T47D (cell line): ENCODE measurements at places on chromosomes 12 and 14.
A peak's percentile ranks its signal among the peaks of the same experiment; 100 is the strongest.

GRCh38 chr12:9273276-9273675 lies 65.1 kb upstream of the PZP start:
- no peak for DNase-seq

DNA sequence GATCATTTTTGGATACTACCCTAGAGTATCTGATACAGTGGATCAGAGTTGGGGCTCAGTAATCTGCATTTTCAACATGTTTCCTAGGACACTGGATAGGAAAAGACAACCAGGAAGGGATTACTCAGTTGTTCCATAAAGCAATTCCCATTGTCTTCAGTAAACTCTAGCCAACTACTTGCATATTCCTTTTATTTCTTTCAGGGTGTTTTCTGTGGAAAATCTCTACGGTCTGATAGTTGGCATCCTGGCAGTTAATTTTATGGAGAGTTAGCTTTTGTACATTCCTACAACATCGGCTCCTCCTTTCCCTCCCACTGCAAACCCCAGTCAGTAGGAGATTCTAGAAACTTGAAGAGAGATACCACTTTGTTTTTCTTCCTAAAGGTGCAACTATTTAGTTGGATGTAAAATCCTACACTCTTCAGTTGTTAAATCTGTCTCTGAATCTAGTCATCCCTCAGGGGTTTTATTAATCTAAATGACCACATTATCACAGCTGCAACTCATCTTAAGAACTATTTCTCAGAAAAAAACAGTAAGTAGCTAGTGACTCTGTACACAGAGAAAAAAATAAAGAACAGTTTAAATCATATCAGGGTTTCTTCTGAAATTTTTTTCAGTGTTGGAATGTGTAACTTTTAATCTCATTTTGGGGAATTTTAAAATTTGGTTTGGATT lies 103.9 kb downstream of the PDE3A start:
- DNase-seq: no peak

DNA sequence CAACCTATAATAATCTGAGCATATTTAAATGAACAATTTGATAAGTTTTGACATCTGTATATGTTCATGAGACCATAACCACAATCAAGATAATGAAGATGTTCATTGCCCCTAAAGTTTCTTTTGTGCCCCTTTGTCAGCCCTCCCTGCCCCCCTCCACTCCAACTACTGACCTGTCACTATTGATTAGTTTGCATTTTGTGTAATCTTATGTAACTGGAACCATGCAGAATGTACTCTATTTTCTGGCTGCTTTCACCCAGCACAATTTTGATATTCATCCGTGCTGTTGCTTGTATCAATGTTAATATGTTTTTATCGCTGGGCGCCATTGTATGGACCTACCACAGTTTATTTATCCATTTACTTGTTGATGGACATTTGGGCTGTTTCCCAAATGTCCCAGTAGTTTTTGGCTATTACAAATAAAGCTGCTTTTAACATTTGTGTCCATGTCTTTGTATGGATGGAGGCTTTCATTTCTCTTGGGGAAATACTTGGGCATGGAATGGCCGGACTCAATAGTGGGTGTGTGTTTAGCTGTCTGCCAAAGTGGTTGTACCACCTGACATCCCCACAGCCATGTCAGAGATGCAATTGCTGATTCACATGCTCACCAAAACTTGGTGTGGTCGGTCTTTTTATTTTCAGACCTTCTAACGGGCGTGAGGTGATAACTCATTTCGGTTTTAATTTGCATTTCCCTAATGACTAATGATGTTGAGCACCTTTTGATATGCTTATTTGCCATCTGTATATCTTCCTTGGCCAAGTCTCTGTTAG lies 38.9 kb downstream of the EML1 start:
- no peak for DNase-seq

DNA sequence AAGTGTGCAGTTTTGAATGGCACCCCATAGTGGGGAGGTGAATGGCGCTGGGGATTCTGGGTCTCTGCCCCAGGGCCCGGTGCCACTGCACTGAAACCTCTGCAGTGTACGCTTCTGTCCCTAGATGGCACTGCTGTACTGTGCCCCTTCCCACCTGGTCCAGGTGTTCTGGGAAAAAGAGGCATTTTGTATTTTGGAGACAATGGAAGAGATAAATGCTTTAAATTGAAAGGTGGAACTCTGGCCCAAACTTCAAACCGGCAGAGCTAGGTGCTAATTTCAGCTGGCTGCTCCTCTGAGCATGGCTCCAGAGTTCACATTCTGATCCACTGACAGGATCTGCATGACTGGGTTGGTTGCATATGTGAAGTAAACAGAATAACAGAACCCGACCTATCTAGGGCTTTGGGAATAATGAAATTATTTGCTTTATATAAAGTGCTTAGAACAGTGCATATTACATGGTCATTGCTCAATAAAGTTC lies 52.2 kb downstream of the KRT80 start:
- DNase-seq: peak; percentile 85

DNA sequence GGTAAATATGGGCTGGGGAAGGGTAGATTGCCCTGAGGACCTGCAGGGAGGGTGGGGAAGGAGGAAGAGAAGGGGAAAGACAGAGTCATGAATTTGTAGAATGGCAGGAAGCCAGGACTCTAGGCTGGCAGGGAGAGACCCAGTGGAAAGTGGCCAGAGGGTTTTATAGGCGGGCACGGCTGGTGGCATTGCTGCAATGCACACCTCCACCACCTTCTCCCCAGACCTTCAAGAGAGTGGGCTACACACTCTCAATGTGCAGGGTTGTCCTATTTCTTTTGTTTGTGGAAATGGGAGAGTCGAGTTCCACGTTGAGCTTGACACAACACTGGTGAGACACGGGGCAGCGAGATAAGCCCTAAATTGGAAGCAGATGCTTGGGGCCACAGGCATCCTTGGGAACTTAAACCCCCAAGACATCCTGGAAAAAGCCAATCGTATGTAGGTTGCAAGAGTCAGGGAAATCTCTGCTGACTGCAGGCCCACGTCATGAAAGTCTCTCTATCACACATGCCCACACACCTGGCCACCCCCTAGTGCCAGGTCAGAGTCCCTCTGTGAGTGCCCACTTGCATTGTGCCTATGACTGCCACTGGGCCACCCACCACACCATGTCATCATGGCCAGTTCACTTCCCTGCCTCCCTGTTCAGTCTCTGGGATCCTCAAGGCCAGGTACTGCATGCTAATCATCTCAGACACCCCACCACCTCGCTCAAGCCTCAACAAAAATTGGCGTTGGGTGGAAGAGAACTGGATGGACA lies 38.0 kb upstream of the BDKRB2 start:
- DNase-seq: no peak

GRCh38 chr14:102898298-102898697 lies 24.2 kb upstream of the AMN start:
- no peak for DNase-seq

- no peak for DNase-seq
These were observed 933.7 kb downstream of the GALC start for GRCh38 chr14:87059060-87059839.

DNA sequence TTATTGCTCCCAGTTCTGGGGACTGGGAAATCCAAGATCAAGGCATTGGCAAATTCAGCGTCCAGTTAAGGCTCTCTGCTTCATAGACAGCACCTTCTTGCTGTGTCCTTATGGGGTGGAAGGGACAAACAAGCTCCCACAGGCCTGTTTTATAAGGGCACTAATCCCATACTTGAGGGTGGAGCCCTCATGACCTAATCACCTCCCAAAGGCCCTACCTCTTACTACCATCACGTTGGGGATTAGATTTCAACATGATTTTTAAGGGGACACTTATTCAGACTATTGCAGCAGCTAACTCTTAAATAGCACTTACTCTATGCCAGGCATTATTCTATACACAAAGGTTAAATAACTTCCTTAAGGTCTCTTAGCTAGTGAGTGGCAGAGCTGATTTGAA lies 17.3 kb downstream of the TOGARAM1 start:
- no peak for DNase-seq

DNA sequence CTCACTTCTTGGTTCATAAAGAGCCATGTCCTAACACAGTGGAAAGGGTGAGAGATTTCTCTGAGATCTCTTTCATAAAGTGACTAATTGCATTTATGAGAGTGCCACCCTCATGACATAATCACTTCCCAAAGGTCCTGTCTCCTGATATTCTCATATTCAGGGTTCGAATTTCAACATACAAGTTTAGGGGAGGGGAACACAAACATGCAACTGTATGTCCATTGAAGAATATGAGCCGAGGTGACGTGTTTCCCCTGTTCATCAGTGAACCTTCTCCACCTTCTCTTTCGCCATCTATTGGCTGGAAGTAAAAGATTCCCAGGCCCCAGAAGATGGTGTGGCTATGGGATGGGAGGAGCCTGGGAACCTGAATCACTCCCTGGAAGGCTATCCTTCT lies 354.2 kb upstream of the ATP2B1 start:
- peak; percentile 56 for DNase-seq

DNA sequence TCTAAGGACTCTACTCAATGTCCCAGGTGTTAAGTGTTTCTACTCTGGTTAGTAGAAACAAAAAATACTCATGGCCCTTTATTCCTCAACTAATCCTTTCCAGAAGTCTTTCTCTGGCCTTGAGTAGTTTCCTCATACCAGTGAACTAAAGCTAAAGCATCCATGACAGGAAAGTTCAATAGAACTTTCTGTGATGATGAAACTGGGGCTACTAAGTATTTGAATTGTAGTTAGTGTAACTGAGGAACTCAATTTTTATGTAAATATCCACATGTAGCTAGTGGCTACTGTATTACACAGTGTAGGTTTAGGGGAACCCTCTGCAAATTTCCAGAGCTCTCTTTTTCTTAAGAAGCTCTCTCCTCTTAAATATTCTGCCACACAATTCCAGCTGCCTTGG lies 63.7 kb downstream of the R3HDM2 start:
- DNase-seq: no peak

DNA sequence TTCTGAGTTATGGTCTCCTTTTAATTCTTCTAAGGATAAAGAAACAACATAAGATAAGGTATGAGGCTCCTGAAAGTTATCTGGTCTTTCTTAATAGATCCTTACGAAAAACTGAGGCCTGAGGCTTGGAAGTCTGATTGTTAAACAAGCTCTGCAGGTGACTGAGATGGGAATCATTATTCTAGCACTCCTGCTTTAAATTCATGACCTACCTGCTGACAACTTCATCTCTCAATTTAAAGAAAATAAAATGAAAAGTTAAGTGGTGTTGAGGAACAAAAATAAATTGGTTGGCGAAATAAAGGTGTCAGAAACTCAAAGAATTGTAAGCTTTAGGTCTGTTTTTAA lies 80.1 kb downstream of the FAR2 start:
- DNase-seq: no peak

DNA sequence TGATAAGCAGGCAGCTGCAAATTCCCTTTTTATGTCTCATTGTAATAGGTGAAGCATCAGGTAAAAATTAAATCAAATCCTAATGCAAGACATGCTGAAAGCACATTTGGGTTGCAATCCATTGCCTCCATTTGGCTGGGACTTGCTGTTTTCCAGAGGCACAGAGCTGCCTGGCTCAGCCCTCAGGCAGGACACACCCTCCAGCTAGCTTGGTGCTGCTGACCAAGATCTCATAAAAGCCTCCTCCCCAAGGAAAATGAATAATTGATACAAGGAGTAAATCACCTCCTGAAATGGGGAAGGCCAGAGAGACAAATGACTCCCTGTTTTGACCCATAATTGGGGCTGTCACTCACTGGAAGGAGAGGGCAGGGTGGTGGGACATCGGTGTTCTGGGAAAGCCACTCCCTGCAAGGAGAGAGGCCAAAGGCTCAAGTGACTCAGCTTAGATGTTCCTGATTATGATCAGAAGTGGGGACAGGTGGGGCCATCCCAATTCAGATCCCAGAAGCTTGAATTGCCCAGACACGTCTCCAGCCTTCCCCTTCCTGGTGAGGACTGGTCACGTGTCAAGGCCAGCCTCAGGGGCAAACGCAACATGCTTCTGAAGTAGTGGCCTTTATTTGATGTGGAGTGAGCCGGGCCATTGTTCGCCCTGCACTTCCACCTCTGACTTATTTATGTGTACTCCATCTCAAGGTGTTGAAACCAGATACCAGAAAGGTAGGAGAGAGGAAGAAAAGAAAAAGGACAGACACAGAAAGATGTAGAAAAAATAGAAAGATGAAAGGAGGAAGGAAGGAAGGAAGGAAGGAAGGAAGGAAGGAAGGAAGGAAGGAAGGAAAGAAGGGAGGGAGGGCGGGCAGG lies 773.7 kb downstream of the BCL11B start:
- no peak for DNase-seq

DNA sequence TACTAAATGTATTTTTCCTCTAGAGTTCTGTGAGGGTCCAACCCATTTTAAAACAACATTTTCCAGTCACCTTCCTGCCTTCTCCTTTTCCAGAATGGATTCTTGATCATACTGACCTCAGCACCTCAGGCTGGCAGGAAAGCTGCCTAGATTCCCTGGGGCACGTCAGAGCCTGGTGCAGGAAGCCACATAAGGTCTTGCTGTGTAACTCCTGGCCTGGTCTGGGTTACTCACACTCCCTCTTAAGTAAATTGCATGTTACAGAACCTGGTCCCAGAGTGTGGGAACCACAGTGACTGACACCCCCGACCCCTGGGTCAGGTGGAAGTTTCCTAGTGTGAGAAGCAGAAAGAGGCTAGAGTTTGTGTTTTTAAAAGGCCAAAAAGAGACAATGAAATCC lies 209.8 kb downstream of the SPTSSA start:
- no peak for DNase-seq

DNA sequence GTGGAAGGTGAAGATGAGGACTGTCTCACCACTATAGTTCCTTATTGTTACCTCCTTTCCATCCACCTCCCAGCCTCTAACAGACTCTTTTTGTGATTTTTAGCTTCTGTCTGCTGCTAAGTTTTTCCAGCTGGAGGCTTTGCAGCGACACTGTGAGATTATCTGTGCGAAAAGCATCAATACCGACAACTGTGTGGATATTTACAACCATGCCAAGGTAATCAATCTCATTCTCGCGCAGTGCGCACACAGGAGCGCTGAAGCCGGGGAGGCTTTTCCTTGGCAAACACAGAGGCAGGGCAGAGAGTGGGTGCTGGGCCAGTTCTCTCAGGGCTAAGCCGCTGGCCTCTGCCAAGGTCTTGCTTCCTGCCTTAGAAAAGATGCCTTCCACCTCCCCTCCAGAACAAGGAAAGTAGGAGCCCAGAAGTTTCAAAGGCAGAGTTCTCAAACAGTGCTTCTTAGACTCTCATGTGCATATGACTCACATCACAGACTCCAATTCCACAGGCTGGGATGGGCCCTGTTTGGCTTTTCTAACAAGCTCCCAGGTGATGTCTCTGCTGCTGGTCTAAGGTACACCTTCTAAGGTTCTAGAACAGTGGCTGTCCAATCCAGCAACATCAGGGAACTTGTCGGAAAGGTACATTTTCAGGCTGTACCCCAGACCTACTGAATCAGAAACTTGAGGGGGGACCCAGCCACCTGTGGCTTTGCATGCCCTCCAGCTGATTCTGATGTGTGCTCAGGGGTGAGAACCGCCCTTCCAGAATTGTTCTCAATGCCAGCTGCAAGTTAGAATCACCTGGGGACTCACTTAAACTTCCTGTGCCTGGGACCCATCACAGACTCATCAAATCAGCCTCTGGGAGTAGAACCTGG lies 33.8 kb upstream of the PWP1 start:
- DNase-seq: no peak

GRCh38 chr14:99408286-99408970 lies 72.2 kb downstream of the SETD3 start:
- no peak for DNase-seq

GRCh38 chr12:26988703-26989102 lies 25.5 kb downstream of the TM7SF3 start:
- no peak for DNase-seq
